Activated CD8-positive, alpha-beta memory T cell treated with anti-CD3 and anti-CD28 coated beads for 1 hour (primary cell): ENCODE measurements at places on chromosomes 5 and 9.

DNA sequence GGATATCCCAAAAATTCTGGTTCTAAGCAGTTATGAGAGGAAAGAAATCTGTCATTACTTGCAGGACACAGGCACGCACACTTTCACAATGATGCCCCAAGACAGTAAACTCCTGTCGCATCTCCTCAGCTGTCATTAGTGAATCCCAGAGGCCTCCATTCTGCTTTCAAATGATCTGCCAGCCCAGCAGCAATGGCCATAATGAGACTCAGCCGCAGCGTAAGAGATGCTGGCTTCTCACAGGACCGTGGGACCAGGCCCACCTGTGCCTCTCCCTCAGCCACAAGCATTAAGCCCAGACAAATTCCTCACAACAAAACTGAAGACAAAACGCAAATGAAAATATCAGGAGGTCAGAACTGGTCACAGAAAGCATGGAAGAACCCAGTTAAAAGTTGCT lies 98.0 kb upstream of the VLDLR start:
- DNase-seq = no peak

DNA sequence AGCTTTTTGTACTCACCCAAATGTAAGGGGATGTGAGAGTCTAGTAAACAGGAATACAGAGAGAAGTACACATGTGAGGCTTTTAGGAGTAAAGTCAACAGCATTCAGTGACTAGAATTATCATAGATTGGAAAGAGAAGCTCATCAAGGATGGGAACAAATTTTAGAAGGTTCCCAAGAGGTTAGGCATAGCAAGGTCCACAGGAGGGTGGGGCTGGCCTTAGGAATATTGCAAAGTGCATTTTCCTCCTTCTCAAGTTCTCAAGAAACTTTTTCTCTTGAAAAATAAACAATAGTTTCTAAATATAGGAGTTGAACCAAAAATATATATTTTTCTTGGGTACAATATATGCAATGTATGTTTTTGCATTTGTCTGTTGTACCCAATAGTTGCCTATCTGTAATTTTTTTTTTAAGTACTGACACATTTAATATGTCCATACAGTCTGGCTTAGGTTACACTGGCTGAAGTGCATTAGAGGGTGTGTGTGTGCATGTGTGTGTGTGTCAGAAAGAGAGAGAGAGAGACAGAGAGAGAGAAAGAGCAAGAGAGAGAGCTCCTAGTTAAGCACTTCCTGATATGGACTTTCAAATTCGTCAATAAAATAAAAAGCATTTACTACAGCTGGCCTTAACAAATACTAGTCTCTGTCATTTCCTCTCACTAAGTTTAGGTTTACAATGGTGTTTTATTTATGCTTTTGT lies 62.2 kb downstream of the SNX18 start:
- no peak for DNase-seq

- DNase-seq = no peak
These were observed 70.5 kb downstream of the IL31RA start for GRCh38 chr5:55921617-55922016.

GRCh38 chr5:55485073-55485472 lies 49.7 kb downstream of the PLPP1 start:
- no peak for DNase-seq

DNA sequence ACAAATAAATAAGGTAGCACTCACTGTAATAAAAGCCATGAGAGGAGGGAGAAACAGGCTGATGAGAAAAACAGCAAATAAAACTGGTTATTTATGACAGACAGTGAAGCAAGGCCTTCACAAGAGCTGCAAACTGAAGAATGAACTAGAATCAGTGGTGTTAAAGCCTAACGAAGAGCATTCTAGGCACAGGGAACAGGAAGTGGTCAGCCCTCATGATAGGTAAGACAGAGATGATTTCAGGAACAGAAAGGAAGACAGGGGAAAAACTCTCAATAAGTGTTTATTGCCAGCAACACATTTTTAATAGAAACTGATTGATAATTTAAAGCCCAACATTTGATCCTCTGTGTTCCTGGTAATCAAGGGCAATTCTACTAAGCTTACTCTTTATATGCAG lies 124.5 kb downstream of the EDIL3 start:
- no peak for DNase-seq

- no peak for DNase-seq
These were observed 75.8 kb downstream of the AOPEP start for GRCh38 chr9:94802251-94802650.

- DNase-seq = no peak
These were observed 323.1 kb upstream of the ACTBL2 start for GRCh38 chr5:57805732-57806131.

DNA sequence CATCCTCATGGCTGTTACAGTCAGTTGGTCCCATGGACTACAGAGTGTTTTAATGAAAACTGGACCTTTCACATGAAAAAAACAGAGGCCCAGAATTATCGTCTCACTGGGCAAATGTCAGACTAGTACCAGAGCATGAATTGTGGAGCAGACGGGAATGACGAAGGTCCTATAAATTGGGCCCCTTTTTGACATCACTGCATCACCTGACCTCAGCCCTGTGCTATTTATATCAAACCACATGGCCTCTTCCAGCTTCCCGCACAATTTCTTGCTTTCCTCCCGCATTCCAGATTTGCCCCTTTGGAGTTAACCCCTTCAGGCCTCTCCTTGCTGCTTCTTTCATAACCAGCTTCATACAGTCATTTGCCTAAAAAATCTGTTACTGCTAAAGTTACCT lies 301.7 kb downstream of the ATPSCKMT start:
- no peak for DNase-seq

GRCh38 chr5:132110930-132111329 lies 37.3 kb downstream of the CSF2 start:
- no peak for DNase-seq

- DNase-seq = no peak
These were observed 50.5 kb downstream of the HACD4 start for GRCh38 chr9:20980832-20981455.

GRCh38 chr5:107604990-107605389 lies 65.7 kb downstream of the EFNA5 start:
- no peak for DNase-seq

DNA sequence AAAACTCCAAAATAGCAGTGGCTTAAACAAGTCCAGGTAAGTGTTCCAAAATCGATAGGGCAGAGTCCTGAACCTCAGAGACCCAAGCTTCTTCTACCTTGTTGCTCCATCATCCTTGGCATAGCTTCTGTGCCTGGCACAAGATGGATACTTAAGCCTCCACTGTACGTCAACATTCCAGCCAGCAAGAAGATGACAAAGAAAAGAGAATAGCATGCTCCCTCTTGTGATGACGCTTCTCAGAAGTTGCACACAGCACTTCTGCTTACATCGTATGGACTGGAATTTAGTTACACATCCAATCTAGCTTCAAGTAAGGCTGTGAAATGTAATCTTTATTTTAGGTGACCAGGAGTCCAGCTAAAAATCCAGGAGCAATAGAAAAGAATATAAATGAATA lies 227.4 kb downstream of the ESM1 start:
- no peak for DNase-seq

DNA sequence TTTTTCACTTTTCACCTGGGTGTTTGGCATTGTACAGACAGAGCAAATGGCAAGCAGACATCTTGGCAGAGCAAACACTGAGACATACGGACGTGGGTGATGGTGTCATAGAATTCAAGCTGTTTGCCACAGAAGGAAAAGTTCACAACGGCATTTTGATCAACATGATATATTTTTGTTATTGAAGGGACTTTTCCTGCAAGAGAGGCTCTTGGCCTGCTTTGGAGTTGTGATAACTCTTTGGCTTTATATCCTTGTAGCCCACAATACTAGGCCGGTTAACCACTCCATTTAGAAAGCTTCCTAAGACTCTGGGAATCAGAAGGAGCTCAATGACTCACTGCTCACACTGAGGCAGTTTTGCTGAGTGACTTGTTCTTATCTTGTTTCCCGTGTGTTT lies 1038.3 kb downstream of the TLE1 start:
- DNase-seq = no peak

DNA sequence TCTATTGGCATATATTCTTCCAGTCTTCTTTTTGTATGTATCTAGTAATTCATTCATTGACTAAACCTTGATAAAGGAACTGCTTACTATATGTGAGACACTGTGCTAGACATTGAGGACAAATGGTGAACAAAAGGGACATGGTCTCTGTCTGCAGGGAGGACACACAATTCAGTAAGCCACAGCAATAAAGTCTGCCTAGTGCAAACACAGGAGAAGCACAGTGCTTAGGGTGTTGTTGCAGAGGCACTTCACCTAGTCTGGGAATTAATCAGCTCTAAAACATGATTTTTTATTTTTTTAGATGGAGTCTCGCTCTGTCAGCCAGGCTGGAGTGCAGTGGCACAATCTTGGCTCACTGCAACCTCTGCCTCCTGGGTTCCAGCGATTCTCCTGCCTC lies 6.4 kb upstream of the CCL28 start:
- DNase-seq = no peak

GRCh38 chr5:151097820-151098767 lies 17.3 kb upstream of the TNIP1 start:
- DNase-seq = no peak

DNA sequence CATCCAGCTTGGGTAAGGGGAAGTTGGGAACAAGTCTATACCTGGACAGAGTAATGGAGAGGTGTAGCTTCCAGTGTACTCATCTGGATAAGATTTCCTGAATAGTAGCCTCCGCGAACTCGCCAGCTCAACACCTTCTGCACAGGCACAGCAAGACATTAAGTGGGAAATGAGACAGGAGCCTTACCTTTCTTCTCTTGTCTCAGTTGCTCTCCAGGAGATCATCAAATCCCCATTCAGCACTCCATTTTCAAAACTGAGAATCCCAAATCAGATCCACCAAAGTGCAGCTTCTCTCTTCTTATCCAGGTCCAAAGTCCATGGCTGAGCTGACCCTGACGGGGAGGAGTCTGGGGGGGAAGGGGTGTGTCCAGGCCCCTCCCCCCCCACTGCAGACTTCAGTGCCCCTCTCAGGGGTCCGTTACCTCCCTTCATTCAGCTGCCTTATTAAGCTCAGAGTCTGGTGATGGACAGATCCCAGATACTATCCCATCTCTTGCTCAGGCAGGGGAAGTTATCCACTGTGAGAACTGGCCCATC lies 5.9 kb upstream of the MGAT1 start:
- no peak for DNase-seq

DNA sequence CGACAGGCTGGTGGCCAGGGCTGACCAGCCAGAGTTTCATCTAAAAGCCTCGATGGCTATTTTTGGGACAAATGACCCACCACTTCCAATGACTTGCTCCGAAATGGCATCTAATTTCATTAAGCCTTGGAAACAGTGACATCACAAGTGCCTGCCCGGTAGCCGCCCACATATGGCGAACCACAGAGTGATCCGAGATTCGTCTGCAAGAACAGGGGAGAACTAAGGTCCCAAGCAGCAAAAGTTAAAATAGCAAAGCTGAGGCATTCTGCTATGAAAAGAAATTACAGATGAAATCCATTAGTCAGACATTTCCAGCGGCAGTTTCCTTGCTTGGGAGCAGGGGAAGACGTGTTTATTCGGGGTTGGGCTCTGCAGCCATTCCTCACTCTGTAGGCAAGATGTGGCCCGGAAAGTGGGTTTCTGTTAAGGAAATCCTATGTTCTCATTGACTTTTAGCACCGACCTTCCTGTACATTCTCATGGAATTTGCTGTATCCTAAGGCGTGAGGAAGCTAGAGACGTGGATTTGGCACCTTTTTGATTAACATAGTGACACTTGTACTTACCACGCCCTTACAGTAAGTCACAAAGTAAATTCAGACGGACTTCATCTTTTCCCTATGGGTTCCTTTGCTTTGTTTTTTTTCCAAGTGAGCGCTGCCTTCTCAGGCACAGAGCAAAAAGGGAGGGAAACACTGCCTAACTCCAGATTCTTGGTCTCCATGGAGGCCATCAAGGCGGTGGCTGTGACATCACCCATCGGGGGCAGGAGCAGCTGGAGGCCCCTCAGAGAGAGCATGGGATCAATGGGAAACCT lies 45.1 kb downstream of the ERGIC1 start:
- no peak for DNase-seq

- DNase-seq = no peak
These were observed 10.1 kb downstream of the FBXL7 start for GRCh38 chr5:15510092-15510491.

- DNase-seq = no peak
These were observed 818.2 kb downstream of the TLR4 start for GRCh38 chr9:118522093-118523028.

- DNase-seq = no peak
These were observed 213.7 kb downstream of the DCP2 start for GRCh38 chr5:113190347-113190746.
